ENCODE measurements at places on chromosomes 2 and 18.

- DNase-seq = no peak
Measured at GRCh38 chr2:55073000-55073983, 23.0 kb upstream of the RTN4 start.

DNA sequence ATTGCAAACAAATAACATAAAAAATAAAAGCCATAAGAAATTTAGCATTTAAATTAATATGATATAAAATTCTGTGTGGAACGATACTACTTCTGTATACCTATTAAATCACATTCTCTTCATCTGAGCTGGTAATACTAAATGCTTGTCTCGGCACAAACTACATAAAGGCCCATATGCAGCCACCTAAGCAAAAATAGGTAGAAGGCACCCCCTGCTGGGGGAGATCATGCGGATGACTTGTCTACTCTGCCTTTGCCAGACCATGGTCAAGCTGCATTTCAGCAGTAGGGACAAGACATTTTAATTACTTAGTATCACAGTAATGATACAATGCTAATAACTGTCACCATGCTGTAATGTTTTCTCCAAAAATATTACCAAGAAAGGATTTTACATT is 108.0 kb downstream of the CDH19 start:
- DNase-seq = no peak

- DNase-seq = no peak
Measured at GRCh38 chr2:40281021-40281940, 170.6 kb downstream of the SLC8A1 start.

DNA sequence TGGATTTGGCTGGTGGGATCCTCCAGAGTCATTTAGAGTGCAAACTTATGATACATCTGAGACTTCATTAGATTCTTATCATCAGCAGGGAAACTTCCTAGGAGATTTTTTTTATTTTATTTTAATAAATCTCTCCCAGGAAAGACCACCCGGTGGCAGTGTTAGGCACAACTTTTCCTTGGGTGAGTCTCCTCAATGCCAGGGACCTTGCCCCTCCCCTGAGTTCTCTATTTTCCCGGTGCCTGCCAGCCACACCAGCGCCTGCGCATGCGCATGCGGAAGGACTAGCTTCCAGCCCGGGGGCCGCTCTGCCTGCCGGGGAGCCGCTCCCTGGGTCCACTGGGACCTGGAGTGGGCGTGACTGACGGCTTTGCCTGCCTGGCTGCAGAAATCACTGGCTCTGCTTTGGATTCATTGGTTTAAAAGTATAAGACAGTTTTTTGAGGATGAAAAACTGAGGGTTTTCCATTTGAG is 86.6 kb downstream of the TMEM182 start:
- no peak for DNase-seq

- DNase-seq = no peak
Measured at GRCh38 chr2:233974530-233975071, 57.4 kb downstream of the TRPM8 start.

GRCh38 chr2:26649322-26649721 is 8.2 kb upstream of the CIB4 start:
- no peak for DNase-seq

GRCh38 chr18:58041633-58042032 is 2.4 kb upstream of the NEDD4L start:
- DNase-seq = no peak

GRCh38 chr18:68969027-68969426 is 171.1 kb downstream of the CCDC102B start:
- no peak for DNase-seq

GRCh38 chr18:63681449-63682340 is 20.0 kb upstream of the SERPINB3 start:
- no peak for DNase-seq

- no peak for DNase-seq
Measured at GRCh38 chr2:9714630-9715214, 83.9 kb upstream of the YWHAQ start.

GRCh38 chr2:40038646-40039045 is 259.6 kb upstream of the THUMPD2 start:
- no peak for DNase-seq

- no peak for DNase-seq
Measured at GRCh38 chr2:195364015-195364965, 292.7 kb upstream of the SLC39A10 start.

GRCh38 chr2:230896346-230897115 is 28.5 kb downstream of the GPR55 start:
- DNase-seq = no peak

DNA sequence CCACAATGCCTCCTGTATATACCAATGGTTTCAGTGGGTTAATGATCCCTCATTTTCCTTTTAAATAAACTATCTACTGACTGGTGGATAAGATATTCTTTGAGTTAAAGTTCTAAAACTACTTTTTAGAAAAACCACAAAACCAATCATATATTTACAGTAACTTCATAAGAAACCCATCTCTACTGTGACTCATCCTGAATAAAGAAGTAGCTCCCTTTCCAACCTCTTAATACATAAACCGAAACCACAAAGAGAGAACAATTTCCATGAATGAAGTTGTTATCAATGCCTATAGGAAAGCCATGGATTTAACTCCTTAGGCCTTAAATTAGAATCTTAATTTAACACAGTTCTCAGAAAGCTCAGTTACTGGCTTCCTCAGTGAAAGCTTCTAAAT is 227.0 kb upstream of the SMAD7 start:
- DNase-seq = no peak

GRCh38 chr2:130391872-130392670 is 36.2 kb downstream of the PTPN18 start:
- DNase-seq = no peak

GRCh38 chr2:215264374-215264773 is 47.5 kb upstream of the ATIC start:
- no peak for DNase-seq

- no peak for DNase-seq
Measured at GRCh38 chr2:46020416-46020815, 276.8 kb upstream of the EPAS1 start.

DNA sequence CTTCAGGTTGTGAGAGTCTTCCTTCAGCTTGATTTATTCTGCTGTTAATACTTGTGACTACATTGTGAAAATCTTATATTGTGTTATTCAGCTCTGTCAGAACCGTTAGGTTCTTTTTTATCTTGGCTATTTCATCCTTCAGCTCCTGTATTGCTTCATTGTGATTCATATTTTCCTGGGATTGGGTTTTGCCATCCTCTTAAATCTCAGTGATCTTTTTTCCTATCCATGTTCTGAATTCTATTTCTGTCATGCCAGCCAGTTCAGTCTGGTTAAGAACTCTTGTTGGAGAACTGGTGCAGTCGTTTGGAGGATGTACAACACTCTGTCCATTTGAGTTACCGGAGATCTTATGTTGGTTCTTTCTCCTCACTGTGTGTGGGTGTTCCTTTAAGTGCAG is 19.1 kb downstream of the MSTN start:
- no peak for DNase-seq

- no peak for DNase-seq
Measured at GRCh38 chr2:181904022-181904632, 12.6 kb downstream of the ITPRID2 start.

- no peak for DNase-seq
Measured at GRCh38 chr2:68295516-68295915, 24.2 kb downstream of the CNRIP1 start.

- no peak for DNase-seq
Measured at GRCh38 chr2:170928036-170928823, 823 bp upstream of the GORASP2 start.

GRCh38 chr2:133733901-133734255 is 165.6 kb upstream of the NCKAP5 start:
- DNase-seq = no peak

GRCh38 chr2:20519309-20519708 is 72.4 kb downstream of the RHOB start:
- no peak for DNase-seq

DNA sequence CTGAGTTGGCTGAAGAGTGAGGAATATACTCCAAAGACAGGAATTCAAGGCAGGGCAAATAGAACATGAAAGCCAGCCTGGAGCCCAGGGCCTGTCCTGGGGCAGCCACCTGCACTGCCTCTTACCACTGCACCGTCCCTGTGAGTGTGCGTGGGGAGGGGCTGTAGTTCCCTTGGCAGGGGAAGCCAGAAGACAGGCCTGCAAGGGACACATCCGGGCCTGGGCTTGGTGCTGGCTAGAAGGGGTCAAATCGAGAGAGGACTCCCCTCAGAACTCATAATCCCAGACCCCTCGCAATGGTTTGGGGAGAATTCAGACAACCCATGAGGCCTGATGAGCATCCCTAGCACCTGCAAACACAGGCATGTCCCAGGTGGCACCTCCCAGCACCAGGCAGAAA is 87.0 kb downstream of the HDAC4 start:
- DNase-seq = no peak

DNA sequence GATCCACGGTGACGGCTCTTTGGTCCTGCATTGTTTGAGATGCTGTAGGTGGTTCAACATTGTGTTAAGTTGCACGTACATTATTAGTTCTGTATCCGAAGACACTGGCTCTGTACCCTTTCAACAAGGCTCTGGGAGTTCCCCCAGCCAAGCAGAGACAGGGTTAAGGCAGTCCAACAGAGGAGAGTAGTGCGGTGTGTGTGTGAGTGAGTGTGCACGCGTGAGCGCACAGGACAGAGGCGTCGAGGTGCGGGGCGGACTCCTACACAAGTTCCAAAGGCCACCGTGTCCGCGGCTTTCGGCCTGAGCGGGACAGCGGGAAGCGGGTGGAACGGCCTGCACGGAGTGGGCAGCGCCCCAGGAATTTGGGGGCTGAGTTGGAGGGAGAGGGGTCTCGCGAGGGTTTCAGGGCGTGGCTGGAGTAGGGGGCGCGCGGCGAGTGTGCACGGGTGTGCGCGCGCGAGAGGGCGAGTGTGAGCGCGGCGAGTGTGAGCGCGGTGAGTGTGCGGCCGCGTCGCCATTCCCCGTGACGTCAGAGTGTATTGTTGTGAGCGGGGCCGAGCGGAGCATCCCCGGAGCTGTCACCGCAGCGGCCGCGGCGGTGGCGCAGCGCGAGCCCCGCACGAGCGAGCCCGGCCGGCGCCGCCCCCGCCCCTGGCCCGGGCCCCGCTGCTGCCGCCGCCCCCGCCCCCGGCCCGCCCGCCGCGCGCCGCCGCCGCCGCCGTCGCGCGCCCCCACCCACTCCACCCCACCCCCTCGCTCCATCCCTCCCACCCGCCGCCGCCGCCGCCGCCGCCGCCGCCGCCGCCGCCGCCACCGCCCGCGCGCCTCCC is at the start of gene ASXL3:
Gene ASXL3, plus strand, starts transcription at position 535 of the 833 bp plus-strand sequence. CDS start 413 bp downstream, outside the sequence.
- DNase-seq = no peak

- DNase-seq = no peak
Measured at GRCh38 chr2:198883604-198884003, 574.1 kb downstream of the SATB2 start.

DNA sequence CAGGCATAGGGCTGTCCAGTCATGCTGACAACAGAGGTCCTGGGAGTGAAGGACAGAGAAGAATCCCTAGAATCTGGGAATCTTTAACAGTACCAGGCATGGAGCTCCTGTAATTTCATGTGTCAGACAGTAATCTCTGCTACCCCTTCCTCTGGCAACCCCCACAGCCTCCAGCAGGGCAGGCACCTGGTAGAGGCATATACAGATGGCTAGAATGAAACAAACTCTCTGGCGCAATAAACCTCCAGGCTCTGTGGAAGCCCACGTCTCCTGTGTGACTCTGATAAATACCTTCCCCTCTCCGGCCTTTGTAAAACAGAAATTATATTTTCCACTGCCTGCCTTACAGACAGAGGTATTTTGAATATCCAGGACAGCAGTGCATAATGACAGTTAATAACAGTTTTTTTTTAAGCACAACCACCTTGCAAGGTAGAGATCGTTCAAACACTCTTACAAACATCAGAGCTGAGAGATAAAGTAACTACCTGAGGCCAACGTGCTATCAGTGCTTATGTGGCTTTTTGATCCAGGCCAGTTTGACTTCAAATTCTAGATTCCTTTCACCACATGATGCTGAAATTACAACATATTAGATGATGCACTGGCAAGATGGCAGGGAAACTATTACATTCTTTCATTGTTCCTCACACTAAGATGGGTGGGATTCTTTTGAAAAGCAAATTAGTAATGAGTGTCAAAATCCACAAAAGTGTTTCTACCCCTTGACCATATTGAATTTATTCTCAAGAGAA is 47.7 kb upstream of the TMEM247 start:
- peak; percentile 34 for DNase-seq

- DNase-seq = no peak
Measured at GRCh38 chr2:206740800-206741199, 22.6 kb upstream of the DYTN start.

DNA sequence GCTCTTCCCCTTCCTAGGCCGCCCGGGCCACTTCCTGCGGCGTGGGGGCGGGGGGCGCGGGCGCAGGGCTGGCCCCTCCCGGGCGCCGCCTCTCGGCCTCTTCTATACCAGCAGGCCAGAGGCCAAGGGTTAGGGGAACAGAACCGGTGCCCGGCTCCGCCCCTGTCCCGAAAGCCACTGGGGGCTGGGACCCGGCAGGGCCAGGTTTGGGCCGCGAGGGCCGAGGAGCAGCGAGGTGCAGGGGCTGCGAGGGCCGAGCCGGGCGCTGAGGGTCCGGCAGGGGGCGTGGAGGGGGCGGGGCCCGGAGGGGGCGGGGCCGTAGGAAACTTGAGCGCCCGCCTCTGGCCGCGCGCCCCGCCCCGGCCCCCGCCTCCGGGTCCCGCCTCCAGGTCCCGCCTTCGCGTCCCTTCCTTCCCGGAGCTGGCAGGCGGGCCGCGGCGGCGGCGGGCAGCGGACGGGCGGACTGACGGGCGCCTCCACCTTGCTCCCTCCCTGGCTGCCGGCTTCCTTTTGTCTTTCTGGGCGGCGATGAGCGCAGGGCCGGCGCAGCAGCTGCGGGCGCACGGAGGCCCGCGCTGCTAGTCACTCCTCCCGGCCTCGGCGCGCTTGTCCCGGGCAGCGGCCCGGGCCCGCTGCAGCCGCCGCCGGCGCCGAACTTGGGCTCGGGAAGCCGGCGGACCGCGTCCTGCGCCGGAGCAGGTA is at the start of gene HPCAL1:
Gene HPCAL1, plus strand, starts transcription at position 426 of the 702 bp plus-strand sequence. CDS start 116,854 bp downstream, outside the sequence.
- DNase-seq = no peak

- no peak for DNase-seq
Measured at GRCh38 chr2:23546913-23547312, 161.9 kb downstream of the KLHL29 start.

GRCh38 chr2:127358044-127358443 is 29.7 kb downstream of the MAP3K2 start:
- no peak for DNase-seq

- no peak for DNase-seq
Measured at GRCh38 chr2:227057060-227057459, 106.9 kb downstream of the COL4A4 start.

GRCh38 chr2:42055573-42056514 is 8.0 kb downstream of the PKDCC start:
- DNase-seq = no peak

DNA sequence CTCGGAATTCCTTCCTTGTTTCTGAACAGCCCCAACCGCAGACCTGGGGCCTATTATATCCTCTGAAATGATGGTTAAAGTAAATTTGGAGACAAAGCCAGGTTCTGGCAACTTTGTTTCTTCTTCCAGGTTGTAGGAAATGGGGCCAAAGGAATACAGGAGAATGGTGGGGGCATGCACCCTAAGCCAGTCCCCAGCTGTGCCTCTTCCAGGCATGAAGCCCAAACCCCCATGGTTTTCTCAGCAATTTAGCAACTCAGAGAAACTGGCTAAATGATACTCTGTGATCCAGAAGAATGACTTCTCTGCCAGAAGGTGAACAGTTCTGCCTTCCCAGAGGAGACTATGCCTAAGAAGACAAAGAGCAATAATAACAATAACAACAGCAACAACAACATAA is 635.0 kb upstream of the FANCL start:
- no peak for DNase-seq

GRCh38 chr2:202883987-202884675 is 12.6 kb upstream of the ICA1L start:
- DNase-seq = no peak

- DNase-seq = no peak
Measured at GRCh38 chr18:32770054-32770665, 2.7 kb downstream of the KLHL14 start.

- DNase-seq = no peak
Measured at GRCh38 chr2:194867328-194867727, 789.7 kb upstream of the SLC39A10 start.
